ENCODE measurements at places on chromosomes 3 and 15.

DNA sequence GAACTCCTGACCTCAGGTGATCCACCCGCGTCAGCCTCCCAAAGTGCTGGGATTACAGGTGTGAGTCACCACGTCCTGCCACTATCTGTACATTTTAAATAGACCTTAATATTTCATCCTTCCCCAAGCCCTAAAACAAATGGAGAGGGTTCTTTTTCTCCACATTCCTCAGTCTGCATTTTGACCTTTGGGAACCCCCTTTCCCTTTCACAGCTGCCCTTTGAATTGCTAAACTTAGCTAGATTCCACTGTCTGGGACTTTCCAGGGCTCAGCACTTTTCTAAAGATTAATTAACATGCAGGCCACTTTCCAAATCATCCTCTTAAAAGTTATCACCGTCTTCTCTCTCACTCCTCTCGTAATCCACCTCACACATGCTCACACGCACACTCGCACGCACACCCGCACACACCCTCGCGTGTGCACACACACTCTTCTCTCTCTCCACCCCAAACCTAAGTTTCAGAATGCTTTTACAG is 124.2 kb downstream of the TMCO5A start:
- DNase-seq: no peak

GRCh38 chr15:38536201-38536676 is 28.4 kb downstream of the RASGRP1 start:
- DNase-seq: no peak

- peak; percentile 97 for DNase-seq
Measured at GRCh38 chr3:158644345-158644908, at the start of gene GFM1. Gene GFM1, plus strand, starts transcription at chr3:158644527. Its CDS starts 108 bp downstream, at chr3:158644635.

DNA sequence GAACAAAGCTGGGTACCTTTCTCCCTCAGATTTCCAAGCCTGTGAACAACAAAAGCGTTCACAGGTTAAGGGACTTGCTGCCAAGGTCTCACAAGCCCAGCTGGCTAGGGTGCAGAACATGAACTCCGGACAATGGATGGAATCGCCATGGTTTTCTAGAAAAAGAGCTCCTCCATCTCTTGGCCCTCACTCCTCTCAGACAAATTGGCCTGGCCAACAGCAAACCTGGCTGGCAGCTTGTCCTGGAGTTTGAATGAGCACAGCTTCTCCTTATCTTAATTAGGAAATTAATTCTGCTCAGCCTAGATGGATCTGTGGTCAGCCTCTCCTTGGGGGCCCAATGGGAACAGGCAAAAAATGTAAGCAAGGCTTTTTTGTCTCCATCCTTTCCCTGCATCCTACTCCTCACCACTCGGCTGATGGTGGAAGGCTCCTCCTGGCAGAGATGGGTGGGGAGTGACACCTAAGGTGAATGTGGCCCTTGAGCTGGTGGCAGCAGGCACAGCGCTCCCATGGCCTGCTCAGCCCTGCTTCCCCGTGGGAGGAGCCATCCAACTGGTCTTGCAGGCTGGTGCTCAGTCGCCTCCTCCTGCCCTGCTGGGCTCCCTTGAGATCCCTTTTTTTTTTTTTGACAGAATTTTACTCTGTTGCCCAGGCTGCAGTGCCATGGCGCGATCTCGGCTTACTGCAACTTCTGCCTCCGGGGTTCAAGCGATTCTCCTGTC is 5.8 kb downstream of the KLHL25 start:
- no peak for DNase-seq

GRCh38 chr3:37591116-37591781 is 270.4 kb upstream of the CTDSPL start:
- peak; percentile 10 for DNase-seq

- no peak for DNase-seq
Measured at GRCh38 chr3:45704301-45704943, 15.2 kb downstream of the SACM1L start.

GRCh38 chr15:67115586-67115969 is 50.2 kb downstream of the SMAD3 start:
- DNase-seq: no peak

- no peak for DNase-seq
Measured at GRCh38 chr3:183875411-183875810, 9.3 kb downstream of the PARL start.

DNA sequence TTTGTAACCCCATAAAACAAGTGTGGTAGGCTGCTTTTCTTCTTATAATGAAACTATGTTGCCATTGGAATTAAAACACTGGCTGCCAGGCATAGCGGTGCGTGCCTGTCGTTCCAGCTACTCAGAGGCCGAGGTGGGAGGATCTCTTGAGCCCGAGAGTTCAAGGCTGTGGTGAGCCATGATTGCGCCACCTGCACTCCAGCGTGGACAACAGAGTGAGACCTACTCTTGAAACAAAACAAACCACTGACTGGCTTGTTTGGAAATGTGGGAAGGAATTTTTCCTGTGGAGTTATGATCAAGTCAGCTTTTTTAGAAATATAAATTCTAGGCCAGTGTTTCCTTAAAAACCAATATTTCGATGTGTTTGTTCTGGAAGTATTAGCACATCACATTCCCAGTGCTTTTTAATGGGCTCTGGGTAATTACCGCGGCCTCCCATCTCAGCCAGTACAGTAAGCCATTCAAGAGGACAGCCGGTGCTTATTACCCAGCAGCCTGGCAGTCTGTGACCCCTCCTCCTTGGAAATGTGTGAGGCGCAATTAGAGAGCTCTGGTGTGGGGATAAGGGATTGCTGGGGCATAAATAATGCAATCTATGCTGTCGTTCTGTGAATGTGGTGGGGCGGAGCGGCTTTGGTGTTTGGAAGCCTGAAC is 58.3 kb upstream of the TRAK1 start:
- no peak for DNase-seq

GRCh38 chr3:123347691-123348264 is 101.1 kb downstream of the ADCY5 start:
- DNase-seq: no peak

- DNase-seq: no peak
Measured at GRCh38 chr15:45650889-45651525, 16.2 kb downstream of the SQOR start.

- DNase-seq: no peak
Measured at GRCh38 chr15:48984021-48984710, 20.4 kb upstream of the SHC4 start.

DNA sequence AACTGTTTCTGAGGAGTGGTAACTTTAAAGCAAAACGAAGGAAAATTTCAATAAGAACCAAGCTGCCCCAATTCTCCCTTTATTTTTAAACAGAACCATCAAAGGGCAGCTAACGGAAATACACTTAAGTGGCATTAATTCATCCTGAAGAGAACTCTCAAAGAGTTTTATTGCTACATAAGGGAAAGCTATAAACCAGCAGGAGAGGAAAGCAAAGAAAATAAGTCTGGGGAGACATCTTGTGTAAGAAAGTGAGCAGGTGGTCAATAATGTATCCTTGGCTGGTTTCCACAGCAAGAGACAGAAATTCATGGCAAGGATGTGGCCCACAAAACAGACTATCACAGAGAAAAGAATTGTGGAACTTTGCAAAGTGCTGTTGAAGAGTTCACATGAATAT is 40.0 kb upstream of the CMSS1 start:
- no peak for DNase-seq

GRCh38 chr3:94137377-94137776 is 74.5 kb downstream of the NSUN3 start:
- DNase-seq: no peak

DNA sequence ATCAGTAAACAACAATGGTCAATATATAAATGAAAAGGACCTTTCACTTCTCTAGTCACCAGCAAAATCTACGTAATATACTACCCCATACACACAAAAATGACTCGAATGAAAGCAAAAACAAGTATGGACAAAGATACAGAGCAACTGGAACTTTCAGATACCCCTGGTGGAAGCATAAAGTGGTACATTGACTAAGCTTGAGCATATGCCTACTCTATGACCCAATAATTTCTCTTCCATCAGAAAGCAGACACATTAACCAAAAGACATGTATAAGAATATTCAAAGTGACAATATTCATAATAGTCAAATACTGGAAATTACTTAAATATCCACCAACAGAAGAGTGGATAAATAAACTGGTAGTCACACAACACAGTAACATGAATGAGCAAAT is 86.0 kb downstream of the EFL1 start:
- no peak for DNase-seq

GRCh38 chr3:182671942-182672341 is 121.4 kb upstream of the ATP11B start:
- peak; percentile 46 for DNase-seq

- no peak for DNase-seq
Measured at GRCh38 chr15:31523655-31524049, 197.0 kb downstream of the KLF13 start.

- DNase-seq: no peak
Measured at GRCh38 chr15:64013179-64014062, 32.9 kb downstream of the DAPK2 start.

GRCh38 chr15:88998980-88999713 is 86.0 kb upstream of the MFGE8 start:
- DNase-seq: no peak

DNA sequence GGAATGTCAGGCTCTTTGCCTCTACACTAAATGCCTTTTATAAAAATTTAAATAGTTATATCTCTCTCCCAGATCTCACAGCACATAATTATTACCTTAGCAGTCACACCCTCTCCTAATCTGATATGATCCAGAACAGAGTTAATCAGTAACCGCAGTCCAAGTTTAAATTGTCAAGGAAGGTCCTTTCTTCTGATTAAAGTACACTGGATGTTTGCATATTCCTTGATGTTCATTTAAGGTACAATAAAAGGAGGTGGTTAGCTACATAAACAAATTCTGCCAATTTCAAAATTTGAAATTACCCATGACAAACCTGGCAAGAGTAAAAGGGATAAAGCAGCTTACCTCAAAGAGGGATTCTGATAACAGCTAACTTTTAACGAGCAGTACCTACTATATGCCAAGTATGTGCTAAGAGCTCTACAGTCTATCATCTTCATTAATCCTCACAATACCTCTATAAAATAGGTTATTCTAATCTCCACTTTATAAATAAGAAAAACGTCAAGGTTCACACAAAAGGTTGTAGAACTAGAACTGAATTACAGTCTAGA is 4.3 kb downstream of the GOLIM4 start:
- DNase-seq: no peak

DNA sequence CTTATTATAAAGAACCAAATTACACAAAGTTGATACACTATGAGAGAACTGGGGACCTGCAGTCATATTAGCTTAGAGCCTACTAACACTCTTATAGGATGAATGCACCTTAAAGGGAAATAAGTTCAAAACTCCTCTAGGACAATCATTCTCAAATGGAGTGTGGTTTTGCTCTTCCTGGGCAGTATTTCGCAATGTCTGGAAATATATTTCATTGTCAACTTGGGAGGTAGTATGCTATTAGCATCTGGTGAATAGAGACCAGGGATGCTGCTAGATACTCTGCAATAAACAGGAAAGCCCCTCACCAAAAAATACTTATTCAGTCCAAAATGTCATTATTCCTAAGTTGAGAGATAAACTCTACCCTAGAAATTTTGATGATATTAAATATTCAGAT is 451.4 kb upstream of the ARPP21 start:
- DNase-seq: peak; percentile 32

- peak; percentile 66 for DNase-seq
Measured at GRCh38 chr3:128343287-128344051, 123.2 kb downstream of the DNAJB8 start.

DNA sequence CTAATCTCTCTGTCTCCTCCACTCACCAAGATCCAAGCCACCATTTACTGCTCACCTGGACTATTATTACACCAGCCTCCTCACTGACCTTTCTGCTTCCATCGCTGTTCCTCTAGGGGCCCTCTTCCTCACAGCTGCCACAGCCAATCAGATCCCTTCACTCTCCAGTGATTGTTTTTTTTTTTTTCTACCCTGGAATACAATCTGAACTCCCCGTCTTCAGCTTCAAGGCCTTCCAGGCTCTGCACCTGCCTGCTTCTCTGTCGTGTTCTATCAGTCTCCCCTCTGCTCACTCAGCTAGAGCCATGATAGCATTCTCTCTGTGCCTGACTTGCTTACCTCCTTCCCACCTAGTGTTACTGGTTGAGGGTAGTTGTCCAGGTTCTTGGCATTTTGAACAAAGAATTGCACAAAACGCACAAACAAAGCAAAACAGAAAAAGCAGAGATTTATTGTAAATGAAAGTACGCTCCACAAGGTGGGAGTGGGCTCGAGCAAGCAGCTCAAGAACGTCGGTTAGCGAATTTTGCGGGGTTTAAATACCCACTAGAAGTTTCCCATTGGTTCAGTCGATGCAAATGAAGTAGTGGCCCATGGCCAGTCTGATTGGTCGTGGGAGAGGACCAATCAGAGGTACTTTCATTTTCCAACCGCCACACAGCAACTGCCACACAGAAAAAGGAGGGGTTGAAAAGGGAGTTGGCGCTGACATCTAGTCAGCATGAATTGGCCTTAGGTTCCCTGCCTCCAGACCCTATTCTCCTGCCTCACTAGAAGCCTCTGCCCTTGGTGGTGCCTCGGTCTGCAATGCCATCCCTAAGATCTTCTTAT is 188.9 kb downstream of the TLE3 start:
- no peak for DNase-seq

GRCh38 chr3:109702252-109702651 is 364.9 kb upstream of the DPPA4 start:
- no peak for DNase-seq

- no peak for DNase-seq
Measured at GRCh38 chr3:176867681-176868663, 329.3 kb downstream of the TBL1XR1 start.

GRCh38 chr3:56819016-56819809 is 17.5 kb upstream of the ARHGEF3 start:
- DNase-seq: no peak

DNA sequence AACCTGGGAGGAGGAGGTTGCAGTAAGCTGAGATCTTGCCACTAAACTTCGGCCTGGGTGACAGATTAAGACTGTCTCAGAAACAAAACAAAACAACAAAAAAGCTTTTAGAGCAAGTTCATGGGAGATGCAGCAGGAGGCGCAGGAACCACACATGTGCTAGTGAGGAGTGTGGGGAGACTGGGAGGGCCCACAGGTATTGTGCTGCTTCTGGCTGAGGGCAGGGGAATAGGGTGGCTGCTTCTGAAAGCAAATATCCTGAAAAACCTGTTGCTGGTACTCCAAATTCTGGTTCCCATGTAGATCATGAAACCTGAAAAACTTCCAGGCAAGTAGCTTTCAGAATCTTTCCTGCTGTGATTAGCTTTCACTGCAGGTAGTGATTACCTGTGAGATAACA is 22.1 kb downstream of the TYRO3 start:
- DNase-seq: peak; percentile 23

- no peak for DNase-seq
Measured at GRCh38 chr15:42449770-42450424, 41.0 kb downstream of the ZNF106 start.

DNA sequence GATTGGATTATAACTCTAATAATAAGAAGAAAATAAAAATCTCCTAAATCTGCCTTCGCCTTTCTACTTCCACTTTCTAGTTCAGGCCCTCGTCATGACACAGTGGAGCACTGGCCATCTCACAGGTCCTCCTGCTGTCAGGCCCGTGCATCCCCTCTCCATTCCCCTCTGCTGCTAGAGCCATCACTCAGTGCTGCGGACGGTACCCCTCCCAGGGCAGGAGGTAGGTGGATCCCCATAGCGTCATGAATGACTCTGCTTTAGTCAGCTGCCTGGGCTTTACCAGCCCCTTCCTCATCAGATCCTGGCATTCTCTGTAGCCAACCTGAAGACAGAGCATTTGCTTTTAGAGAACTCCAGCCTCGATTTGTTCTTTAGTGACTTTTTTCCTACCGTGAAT is 12.0 kb upstream of the PPP1R2 start:
- no peak for DNase-seq

GRCh38 chr3:40096661-40097111 is 212.8 kb upstream of the EIF1B start:
- DNase-seq: no peak
